ENCODE measurements at places on chromosomes 12 and 14.

DNA sequence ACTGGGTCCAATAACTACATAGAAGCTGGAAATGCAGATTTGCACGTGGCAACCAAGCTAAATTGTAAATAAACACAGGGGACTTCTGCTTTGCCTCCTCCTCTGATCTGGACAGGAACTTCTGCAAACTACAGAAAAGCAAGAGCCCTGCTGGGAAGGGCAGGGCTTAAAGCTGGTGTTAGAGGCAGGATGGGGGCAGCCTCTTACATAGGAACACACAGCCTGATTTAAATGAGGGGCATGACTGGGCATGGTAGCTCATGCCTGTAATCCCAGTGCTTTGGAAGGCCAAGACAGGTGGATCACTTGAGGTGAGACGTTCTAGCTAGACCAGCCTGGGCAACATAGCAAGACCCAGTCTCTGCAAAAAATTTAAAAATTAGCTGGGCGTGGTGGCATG is 46.7 kb downstream of the ERH start:
- DNase-seq = peak; percentile 76

- no peak for DNase-seq
Observed at GRCh38 chr14:33052943-33053342, 114.3 kb downstream of the NPAS3 start.

DNA sequence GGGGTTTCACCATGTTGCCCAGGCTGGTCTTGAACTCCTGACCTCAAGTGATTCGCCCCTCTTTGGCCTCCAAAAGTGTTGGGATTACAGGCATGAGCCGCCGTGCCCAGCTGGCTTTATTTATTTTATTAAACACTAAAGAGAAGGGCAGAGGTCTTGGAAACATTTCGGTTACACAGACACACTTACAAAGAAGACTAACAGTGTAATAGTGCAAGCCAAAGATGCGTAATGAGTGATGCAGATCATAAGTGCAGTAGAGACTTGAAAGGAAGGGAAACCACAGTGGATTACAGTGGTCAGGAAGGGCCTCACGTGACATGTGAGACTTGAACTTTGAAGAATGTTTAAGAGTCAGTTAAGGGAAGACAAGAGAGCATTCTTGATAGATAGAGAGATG is 33.9 kb upstream of the CDK17 start:
- DNase-seq = peak; percentile 59

GRCh38 chr14:69040353-69040752 is 61.3 kb upstream of the ACTN1 start:
- no peak for DNase-seq

- DNase-seq = peak; percentile 67
Observed at GRCh38 chr14:70257526-70257925, 68.8 kb upstream of the SLC8A3 start.

DNA sequence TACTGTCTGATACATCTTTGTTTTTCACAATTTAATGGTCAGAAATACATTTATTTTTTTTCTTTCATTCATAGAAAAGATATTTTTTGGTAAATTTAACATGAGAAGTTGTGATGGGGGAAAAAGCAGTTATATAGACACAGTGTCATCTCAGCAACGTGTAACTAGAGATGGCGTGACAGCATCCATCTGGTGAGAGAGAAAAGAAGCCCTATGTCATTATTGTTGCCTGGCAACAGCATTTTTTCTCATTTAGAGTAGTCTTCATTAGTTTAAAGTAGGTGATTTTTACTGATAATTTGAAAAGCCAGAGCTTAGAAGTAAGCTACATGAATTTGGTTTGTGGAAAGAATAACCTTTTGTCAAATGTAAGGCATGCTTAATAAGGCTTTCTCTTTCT is 128.6 kb downstream of the ACSS3 start:
- DNase-seq = no peak

GRCh38 chr12:50960130-50960529 is 7.8 kb downstream of the HIGD1C start:
- DNase-seq = no peak

DNA sequence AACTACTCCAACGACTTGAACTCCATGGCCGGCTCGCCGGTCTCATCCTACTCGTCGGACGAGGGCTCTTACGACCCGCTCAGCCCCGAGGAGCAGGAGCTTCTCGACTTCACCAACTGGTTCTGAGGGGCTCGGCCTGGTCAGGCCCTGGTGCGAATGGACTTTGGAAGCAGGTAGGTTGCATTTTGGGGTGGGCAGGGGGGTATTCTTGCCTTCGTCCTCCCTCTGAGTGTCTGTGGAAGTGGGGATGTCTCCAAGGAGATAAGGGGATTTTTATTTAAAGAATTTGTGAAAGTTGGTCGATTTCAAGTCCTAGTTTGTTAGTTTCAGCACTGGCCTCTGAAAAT is 1.3 kb downstream of the ASCL1 start:
- no peak for DNase-seq

GRCh38 chr12:111823891-111824290 is 18.1 kb upstream of the MAPKAPK5 start:
- DNase-seq = no peak

DNA sequence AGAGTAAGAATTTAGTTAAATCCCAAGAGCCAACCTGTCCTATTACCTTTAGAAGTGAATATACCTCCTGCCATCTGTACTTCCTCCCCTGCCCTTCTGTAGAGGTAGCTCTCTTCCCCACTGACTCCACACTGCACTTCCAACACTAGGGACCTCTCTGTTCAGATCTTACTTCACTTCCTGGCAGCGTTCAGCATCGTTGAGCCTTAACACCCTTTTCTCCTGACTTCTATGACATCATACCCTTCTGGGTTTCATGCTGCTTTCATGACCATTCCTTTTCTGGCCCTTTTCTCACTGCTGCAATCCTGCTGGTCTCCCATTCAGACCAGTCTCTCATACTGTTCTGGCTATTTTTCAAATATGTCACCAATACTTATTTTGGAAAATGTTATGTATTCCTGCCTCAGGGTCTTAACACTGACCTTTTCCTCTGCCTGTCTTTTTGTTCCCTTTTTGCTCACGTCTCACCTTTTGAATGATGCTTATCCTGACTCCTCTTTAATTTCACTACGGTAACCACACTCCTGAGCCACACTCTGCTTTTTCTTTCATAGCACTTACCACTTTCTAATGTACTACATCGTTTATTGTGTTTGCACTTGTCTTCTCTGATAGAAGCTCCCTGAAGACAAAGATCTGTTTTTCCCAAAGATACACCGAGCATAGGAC is 67.6 kb downstream of the PLEKHA5 start:
- DNase-seq = peak; percentile 11

GRCh38 chr12:106020736-106021135 is 118.0 kb downstream of the NUAK1 start:
- DNase-seq = no peak

DNA sequence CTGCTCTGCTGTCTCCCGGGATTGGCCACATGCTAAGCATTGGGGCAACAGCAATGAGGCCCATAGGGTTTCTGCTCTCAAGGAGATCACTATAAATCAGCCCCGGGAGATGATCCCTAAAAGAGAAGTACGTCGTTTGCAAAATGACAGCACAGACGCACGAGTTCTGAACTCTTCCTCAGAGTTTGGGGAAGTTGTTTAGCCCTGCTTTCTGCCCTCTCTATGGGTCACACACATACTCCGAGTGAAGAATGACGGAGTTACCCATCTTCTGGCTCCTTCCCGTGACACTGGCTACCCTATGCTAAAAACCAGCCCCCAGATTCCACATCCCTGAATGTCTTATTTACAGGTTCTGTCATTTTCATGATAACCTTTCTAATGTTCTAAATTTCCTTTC is 258.0 kb upstream of the PLEKHG7 start:
- peak; percentile 68 for DNase-seq

GRCh38 chr12:87812681-87813080 is 216.5 kb downstream of the C12orf50 start:
- DNase-seq = no peak

DNA sequence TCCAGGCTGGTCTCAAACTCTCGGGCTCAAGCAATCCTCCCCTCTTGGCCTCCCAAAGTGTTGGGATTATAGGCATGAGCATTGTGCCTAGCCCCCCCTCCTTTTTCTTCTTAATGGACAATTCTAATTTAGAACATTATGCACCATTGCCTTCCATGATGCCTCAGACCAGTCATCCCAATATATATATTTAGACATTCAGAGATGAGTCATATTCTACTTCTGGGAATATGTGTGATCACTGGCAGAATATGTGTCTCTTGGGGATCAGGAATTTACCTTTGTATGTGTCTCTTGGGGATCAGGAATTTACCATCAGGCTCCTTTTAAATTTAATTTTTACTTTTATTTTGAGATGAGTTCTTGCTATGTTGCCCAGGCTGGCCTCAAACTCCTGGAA is 7.5 kb upstream of the CCDC177 start:
- DNase-seq = no peak

- no peak for DNase-seq
Observed at GRCh38 chr12:111806304-111806703, 35.7 kb upstream of the MAPKAPK5 start.

GRCh38 chr12:21607701-21608100 is 3.1 kb upstream of the GYS2 start:
- DNase-seq = peak; percentile 51

GRCh38 chr14:87205811-87206210 is 787.2 kb downstream of the GALC start:
- DNase-seq = no peak

DNA sequence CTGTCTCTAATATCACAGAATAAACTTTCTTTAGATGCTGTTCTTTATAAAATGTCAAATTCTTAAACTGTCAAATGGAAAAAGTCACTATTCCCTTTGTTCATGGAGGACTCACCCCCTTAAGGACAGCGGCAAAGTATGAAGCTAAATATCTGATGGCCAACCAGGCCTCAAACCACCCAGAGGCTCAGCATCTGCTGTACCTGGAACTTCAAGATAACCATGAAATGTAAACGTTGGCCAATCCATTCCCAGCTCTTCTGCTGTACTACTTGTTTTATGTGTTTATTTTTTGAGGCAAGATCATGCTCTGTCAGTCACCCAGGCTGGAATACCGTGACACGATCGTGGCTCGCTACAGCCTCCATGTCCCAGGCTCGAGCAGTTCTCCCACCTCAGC is 15.7 kb downstream of the RFC5 start:
- no peak for DNase-seq

DNA sequence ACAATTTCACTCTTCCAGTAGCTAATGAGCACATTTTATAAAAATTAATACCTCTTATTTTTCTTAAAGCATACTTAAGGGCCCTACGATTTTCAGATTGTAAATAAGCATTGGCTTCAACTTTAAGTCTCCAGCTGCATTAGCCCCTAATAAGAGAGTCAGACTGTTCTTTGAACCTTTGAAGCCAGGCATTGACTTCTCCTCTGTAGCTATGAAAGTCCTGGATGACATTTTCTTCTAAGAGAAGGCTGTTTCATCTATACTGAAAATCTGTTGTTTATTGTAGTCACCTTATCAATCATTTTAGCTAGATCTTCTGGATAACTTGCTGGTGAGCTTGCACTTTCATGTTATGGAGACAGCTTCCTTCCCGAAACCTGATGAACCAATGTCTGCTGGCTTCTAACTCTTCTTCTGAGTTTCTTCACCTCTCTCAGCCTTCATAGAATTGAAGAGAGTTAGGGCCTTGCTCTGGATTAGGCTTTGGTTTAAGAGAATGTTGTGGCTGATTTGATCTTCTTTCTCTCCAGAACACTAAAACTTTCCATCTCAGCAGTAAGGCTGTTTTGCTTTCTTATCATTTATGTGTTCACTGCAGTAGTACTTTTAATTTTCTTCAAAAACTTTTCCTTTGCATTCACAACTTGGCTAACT is 377.1 kb upstream of the RGS6 start:
- DNase-seq = no peak

DNA sequence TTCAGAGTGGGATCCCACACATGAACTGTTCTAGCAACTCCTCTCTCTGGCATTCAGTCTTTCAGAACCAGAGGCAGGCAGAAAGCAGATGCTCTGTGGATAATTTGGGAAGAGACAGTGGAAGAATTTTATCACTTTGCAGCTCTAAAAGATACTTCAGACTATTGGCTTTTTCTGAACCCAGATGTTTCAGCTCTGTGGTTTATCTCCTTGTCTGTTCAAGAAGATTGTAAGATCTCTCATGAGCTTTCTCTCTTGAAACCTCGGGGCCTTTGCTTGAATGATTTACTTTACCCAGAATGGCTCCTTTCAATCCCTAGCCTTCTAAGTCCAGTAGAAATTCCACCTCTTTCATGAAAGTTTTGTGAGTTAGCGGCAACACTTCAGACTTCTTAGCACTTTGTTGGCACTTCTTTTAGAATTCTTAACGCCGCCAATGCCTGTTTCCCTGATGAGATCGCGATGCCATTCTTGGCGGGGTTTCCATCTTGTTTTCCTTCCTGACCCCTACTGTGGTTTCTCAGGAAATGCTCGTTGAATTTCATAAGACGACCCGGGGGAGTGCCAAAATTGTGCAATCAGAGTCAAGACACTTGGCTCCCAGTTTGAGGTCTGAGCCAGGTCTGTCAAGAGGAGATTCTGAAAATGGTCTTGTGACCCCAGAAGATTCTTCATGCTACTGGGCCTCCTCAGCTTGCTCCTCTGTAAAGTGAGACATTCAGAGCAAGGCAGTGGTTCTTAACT is 107.0 kb upstream of the PRICKLE1 start:
- DNase-seq = peak; percentile 52

DNA sequence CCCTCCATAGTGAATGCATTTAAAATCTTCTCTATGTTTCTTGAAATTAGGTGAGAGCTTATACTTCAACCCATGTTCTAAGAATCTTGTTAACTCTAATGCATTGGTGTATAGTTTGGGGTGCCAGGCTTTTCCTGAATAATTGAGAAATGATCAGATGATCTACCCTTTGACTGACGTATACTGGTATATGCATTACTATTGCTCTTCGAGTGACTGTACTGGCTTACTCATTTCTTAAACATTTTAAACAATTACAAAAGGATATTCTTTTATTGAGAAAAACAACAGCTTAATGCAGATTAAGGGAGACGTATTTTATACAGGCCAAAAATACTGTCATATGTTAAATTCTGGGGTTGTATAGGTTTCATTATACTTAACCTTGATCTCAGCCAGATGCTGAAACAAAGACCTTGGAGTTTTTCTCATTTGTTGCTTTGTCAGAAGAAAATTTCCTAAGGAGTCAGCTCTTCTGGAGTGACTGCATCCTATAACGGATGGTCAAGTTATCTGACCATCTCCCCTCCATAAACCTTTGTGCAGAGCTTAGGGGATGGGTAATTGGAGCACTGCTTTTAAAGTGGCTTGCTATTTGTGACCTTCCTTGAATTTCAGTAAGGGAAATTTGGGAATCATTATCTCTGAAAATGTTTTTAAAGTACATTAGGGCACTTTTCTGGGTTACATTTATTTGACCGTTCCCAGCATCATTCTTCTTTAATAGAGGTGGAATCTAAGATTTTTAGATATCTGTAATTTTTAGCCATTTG is 507.6 kb downstream of the PCNX1 start:
- no peak for DNase-seq

DNA sequence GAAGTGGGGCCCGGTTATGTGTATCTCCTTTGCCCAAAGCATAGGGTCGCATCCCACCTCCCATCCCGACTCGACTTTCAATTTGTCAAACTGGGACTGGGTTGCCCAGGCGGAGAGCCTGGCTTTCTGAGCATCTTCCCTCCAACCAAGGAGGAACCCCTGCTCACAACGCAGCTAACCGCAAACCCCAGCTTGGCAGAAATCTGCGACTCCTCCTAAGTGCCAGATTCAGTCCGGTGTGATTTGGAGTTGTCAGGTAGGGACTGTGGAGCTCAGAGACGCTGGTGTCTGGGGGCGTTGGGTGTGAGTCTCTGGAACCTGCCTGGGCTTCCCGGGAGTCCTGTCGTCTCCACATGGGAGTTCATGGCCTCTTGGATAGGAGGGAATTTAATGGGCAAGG is 1126.7 kb downstream of the AACS start:
- DNase-seq = no peak

- DNase-seq = no peak
Observed at GRCh38 chr12:79191391-79191790, 326.8 kb downstream of the SYT1 start.

GRCh38 chr12:123089631-123090353 is 61.1 kb downstream of the PITPNM2 start:
- peak; percentile 63 for DNase-seq
